ENCODE measurements at places on chromosomes 11 and 22. TPM values are rescaled to one million over a fixed set of nuclear protein-coding genes. Genes with fewer than 3 reads are reported as not detected.

GGT5 gene
- 37.5 TPM for total RNA-seq

TBX1 gene
- 20.8 TPM for total RNA-seq

APOBEC3C gene
- 17.2 TPM for total RNA-seq

IGSF22 gene
- not detected for total RNA-seq

C1QTNF5 gene
- total RNA-seq: 16.2 TPM

OR52N4 gene
- total RNA-seq: not detected

TRIM49B gene
- not detected for total RNA-seq

C11orf86 gene
- total RNA-seq: not detected

FAM181B gene
- total RNA-seq: 0.35 TPM

MMP1 gene
- total RNA-seq: 0.60 TPM

FAM111B gene
- total RNA-seq: 1.3 TPM
